ENCODE measurements at places on chromosomes 7 and 10.

DNA sequence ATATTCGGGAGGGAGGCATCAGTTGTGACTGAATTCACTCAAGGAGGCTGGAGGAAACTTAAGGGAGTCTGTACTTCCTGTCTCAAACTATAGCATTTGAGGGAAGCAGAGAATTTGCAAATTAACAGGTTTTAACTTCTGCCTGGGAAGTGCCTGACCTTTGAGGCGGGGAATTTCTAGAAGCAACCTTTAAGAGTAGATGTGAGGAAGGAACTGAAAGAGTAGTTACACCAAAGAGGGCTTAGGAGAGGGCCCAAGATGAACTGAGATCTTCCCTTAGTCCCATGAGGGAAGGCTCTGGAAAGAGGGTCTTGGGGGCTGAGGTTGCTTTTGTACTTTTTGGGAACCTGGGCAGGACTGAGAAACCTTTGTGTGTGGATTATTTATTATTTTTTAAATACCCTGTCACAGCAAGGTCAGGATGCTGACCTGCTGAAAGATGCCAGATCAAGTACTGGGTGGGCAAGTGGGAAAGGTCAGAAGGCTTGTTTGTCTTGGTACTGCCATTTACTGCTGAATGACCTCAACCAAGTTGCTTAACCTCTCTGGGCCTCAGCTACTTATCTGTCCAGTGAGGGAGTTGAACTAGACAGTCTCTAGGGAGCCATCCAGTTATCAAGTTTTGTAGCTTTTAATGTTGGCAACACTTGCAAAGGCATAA, 2.4 kb downstream of the GPR158 start:
- no peak for DNase-seq

DNA sequence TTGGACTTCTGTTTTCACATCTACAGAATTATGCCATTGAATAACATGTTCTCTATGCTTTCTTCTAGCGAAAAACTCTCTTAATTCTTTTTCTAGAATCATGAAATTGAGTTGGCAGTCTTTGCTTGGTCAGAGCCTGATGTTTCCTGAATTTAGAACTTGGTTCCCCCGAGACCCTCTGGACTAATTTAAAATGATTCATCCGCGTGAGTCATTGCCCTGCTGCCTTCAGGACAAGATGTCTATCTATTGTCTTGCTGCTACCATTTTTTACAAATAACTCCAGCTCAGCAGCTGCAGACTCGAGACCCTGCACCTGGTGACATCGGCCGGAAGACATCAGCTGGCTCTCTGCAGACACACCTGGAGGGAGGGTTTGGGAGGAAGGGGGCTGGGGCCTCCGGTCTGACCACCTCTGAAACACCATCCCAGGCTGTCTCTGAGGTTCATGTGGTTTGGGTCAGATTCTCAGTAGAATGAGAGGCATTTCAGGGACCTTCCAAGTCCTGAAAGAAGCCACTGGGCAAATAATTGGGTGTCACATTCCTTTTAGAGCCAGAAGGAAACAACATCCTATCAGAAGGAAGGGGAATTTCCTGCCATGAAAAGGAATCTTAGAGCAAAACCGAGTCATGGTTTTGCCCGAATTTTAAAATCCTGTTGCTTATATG, 20.9 kb upstream of the KLF6 start:
- no peak for DNase-seq

- DNase-seq, result no peak
Observed at GRCh38 chr10:74093530-74094164, 57.0 kb downstream of the AP3M1 start.

- DNase-seq, result no peak
Observed at GRCh38 chr10:84845628-84846261, 517.4 kb downstream of the CCSER2 start.

DNA sequence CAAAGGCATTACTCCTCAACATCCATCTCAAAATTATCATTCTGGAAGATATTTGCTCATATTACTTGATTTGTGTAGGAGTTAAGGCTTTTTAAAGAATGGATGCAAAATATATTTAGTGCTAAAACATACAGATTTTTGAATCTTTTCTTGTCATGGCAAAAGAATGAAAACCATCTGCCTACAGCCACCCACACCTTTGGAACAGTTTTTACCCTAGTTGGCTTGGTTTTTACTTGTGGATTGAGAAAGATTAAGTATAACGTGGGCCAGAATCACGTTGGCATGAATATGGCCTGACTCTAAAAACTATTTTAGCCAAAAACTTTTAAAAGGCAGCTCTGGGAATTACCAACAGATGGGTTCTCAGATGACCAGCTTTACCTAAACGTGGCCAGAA, 128.2 kb downstream of the SPAG6 start:
- no peak for DNase-seq

GRCh38 chr10:2839081-2839725, 228.1 kb upstream of the PFKP start:
- DNase-seq, result peak; percentile 11

- DNase-seq, result no peak
Observed at GRCh38 chr7:51354434-51354833, 37.8 kb upstream of the COBL start.

DNA sequence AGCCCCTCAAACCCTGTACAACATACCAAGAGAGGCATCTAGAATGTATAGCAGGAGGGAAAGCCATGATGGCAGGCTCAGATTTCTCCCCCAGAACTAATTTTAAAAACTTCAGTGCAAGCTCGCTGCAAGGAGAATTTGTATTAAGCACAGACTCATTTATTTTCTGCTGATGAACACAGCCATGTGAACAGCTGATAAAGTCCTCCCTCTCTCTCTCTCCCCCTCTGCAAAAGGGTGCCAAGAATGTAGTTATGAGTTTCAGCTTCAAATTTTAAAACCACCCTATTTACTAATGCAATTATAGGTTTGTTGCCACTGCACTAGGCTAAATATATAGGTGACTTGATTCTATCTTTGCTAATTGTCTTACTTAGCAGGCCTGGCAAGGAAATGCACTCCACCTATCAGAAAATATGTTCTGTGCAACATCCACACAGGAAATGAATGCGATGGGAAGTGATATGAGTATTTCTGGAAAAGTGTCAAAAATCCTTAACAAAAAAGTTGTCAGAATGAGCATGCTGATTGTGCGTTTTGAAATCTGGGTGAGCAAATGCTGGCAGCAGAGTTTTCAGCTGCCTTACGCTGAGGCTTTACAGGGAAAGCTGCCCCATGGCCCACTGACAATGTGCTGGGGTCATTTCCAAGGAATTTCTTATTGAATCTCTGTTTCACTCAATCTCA, 43.4 kb upstream of the GHITM start:
- DNase-seq, result no peak

GRCh38 chr10:82866424-82867020, 991.5 kb downstream of the NRG3 start:
- DNase-seq, result no peak

DNA sequence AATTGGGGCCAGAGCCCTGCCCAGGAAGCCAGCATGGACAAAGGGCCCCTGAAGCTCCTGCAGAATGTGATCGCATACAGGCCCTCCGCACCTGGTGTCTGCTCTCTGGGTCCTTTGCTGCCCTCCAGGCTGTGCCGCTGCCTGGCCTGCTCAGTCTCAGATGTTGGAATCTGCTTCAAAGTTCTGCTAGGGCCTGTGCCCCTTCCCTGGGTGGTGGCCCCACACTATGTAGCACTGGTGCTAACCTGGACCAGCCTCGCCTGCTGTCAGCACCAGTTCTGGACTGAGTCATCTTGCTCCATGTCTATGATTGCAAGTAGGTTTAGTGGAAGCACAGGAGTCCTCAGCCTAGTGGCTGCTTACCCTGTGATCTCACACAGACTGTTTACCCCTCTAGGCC, 6.3 kb downstream of the MAT1A start:
- no peak for DNase-seq

DNA sequence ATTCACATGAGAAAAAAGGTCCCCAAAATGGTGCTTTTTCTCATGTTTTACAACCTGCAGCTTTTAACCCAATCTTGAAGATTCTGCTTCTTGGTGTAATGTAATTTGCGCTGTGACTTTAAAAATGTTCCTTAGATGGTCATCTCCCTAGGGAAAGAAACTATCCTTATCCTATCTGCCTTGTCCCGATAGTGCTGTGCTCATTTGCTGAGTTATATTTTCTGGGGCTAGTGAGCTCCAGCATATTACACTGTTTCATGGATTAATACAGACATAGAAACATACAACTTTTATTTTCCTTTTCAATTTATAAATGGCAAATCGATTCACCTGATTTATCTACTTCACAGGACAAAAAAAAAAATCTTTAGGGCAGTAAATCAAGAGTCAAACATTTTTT, 2.8 kb downstream of the WAPL start:
- no peak for DNase-seq

GRCh38 chr10:34599026-34599795, 215.9 kb downstream of the PARD3 start:
- no peak for DNase-seq

- no peak for DNase-seq
Observed at GRCh38 chr10:63727636-63728035, 206.4 kb downstream of the REEP3 start.

- DNase-seq, result no peak
Observed at GRCh38 chr10:43375401-43376020, 4.1 kb downstream of the FXYD4 start.

DNA sequence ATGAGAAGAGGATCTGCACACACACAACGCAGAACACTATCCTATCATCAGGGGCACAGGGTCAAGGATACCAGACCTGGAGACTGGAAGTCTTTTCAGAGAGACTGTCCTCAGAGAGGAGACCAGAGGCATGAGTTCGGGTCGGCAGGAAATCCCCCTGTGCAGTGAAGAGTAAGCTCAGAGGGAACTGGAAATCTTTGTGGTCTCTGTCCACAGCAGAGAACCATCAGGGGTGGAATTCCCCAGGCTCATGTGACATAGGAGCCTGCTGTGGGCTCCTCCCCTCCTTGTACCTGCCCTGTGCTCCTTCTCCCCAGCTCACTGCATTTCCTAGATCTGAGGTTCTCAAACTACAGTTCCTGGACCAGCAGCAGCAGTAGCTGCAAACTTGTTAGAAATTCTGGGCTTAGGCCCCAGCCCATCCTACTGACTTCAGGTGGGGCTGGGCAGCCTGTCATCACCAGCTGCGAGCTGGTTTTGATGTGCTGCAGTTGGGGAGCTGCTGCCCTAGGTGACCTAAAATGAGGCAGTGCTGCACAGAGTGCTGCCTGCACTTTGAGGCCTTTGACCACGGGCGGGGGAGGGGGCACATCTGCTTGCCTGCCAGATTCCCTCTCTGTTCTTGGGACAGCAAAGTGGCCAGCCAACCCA, 2.4 kb downstream of the ZMIZ2 start:
- DNase-seq, result no peak

DNA sequence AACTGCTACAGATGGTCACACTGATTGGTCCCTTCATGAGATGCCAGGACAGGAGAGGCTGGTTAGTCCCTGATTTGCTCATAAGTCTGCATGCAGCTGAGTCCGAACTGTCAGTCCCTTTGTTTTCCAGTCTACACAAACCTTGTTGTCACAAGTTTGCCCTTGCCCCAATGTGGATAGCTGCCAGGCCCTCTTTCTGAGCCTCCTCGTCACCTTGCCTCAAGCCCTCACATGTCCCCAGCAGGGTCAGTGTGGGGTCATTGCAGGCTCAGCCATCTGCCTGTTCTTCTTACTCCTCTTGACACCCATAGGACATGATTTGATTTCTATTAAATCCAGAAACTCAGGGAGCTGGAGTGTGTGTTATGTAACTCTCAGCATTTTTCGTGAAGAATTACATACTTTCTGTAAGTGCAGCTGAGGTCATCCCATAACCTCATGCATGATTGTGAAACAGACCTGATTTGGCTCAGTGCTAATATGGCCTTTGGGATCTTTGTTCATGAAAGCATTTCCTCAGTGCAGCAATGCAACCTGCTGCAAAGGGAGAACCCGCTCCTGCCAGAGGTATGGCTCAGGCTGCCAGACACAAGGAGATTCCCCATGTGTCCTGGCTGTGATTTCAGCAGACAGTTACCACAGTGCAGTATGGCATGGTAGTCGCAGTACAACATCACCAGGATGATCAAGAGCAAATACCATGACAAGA, 70.0 kb upstream of the ZMIZ2 start:
- DNase-seq, result no peak

- DNase-seq, result no peak
Observed at GRCh38 chr7:131094685-131095084, 233.0 kb upstream of the MKLN1 start.

GRCh38 chr10:101824736-101825135, 6.5 kb upstream of the OGA start:
- no peak for DNase-seq

GRCh38 chr7:84389242-84389641, 194.7 kb upstream of the SEMA3A start:
- no peak for DNase-seq

GRCh38 chr7:19248115-19248514, 102.9 kb upstream of the FERD3L start:
- DNase-seq, result no peak

- no peak for DNase-seq
Observed at GRCh38 chr7:67525588-67525987, 529.0 kb downstream of the TYW1 start.

GRCh38 chr10:22479419-22479818, 134.1 kb downstream of the SPAG6 start:
- DNase-seq, result no peak

DNA sequence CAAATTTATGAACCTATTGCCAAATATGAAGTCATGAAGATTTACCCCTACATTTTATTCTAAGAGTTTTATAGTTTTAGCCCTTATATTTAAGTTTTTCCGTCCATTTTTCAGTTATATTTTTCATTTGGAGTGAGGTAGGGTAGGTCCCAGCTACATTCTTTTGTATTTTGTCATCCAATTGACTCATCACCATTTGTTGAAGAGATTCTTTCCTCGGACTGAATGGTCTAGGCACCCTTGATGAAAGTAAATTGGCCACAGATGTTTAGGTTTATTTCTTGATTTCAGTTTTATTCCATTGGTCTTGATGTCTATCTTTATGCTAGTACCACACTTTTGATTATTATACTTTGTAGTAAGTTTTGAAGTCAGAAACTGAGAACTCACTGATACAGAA, 22.7 kb downstream of the CYP2C19 start:
- no peak for DNase-seq

DNA sequence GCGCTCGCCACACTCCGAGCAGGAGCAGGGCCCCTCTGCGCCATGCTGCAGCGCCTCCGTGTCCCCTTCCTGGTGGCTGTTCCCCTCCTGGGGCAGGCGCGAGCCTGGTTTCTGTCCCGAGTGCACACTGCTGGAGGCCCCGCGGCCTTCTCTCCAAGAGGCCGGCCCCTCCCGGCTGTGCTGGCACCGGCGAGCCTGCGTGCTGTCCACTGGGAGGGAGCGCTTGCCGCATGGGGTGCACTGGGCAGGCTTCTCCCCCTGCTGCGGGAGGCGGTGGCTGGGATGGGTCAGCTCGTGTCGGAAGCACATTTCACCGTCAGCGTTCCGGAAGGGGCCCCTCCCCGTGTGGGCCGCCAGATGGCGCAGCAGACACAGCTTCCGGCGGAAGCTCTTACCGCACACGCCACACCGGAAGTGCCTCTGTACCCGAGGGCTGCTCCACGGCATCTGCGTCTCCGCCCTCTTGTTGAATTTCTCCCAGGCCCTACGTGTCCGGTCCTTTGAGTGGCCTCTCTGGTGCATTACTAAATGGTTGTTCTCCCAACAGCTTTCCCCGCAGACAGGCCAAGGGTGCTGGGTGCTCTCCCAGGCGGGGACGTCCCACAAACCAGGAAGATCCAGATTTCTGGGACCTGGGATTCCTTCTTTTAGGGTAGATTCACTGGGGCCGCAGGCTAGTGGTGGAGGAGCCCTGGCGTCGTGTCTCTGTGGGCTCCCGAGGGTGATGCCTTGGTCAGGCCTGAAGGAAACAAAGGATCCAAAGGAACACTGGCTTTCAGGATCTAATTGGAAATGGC, 18.7 kb downstream of the ZNF786 start:
- no peak for DNase-seq
